ENCODE measurements at places on chromosomes 4 and X.

DNA sequence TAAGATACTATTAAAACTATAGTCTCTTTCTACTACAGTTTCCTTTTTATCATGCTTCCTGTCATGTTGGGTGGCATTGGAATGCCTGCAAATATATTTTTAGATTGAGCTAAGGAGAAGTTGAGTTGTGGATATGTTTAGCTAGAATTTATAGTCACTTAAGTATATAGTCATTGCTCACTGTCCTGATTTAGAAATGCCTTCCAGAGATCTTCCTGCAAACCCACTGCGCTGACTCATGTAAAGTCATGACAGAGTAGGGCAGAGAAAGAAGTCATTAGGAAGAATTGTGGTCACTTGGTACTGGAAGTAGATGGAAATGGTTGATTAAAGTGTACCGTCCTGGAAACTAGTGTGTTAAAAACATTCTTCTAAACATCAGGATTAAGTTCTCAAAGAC lies 490.3 kb upstream of the PABPC4L start:
- DNase-seq: no peak

DNA sequence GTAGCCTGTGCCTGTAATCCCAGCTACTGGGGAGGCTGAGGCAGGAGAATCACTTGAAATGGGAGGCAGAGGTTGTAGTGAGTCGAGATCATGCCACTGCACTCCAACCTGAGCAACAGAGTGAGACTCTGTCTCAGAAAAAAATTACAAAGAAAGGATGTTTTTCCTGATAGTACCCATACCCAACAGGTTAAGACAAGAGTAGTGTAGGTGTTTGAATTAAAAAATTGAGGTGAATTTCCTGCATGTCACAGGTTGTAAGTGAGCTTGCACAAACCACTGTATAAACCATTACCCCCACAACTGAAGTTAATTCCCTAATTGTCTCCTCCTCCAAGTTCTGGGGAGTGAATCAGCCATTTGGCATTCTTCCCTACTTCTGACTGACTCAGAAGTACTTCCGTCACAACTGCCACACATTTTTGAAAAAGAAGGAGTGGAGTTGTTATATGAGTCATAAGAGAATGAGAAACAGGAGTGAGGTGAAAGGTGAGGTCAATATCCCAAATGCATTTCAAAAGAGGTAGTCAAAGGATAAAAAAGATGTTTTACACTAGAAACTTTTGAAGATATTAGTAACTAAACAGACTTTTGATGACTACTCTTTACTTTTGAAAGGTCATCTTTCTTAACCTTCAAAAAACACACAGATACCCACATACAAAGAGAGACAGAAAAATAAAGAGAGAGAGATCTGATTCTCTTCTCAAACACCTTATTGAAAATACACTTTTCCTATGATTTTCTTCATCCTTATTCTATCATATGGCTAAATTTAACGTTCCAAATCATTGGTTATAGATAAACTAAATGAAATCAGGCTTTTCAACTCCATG lies 134.5 kb downstream of the BTC start:
- no peak for DNase-seq

- no peak for DNase-seq
Measured at GRCh38 chr4:109691411-109691920, 11.8 kb downstream of the CASP6 start.

GRCh38 chr4:105145903-105146275 lies 787 bp upstream of the TET2 start:
- DNase-seq: peak; percentile 20

- DNase-seq: no peak
Measured at GRCh38 chrX:110143454-110144210, 140.7 kb downstream of the TMEM164 start.

DNA sequence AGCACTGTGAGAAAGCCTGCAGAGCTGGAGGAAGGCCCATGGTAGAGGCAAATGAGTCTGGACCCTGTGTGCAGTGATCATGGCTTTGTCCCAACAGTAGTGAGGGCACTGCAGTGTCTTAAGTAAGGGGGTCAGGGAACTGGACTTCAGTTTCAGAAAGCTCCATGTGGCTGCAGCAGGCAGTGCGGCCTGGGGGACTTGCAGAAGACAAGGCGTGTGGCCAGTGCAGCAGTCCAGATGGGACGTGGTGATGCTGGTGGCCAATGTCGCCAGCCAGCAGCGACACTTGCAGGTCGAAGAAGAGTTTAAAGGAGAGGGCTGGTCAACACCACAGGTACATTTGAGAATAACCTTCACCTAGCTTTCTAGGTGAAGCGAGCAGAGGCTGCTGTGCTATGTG lies 113.4 kb downstream of the ZNF827 start:
- no peak for DNase-seq

- DNase-seq: no peak
Measured at GRCh38 chrX:40176351-40177116, 78.8 kb upstream of the BCOR start.

DNA sequence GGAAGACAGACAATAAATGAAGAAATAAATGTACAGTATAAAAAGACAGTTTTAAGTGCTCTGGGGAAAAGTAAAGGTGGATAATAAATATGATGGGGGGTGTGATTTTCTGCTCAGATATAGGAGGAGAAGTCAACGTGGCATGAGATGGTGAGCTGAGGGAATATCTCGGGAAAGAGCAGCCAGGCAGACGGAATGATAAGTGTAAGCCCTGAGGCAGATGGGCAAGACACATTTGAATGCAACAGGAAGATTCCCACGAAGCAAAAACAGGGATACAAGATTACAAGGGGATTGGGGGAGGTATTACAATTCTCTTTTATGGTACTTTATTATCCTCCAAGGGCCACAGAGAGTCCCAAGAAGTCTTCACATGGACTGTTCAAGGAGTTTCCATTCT lies 11.1 kb downstream of the ANXA3 start:
- DNase-seq: no peak

- no peak for DNase-seq
Measured at GRCh38 chr4:143397335-143397734, 60.7 kb downstream of the GAB1 start.

DNA sequence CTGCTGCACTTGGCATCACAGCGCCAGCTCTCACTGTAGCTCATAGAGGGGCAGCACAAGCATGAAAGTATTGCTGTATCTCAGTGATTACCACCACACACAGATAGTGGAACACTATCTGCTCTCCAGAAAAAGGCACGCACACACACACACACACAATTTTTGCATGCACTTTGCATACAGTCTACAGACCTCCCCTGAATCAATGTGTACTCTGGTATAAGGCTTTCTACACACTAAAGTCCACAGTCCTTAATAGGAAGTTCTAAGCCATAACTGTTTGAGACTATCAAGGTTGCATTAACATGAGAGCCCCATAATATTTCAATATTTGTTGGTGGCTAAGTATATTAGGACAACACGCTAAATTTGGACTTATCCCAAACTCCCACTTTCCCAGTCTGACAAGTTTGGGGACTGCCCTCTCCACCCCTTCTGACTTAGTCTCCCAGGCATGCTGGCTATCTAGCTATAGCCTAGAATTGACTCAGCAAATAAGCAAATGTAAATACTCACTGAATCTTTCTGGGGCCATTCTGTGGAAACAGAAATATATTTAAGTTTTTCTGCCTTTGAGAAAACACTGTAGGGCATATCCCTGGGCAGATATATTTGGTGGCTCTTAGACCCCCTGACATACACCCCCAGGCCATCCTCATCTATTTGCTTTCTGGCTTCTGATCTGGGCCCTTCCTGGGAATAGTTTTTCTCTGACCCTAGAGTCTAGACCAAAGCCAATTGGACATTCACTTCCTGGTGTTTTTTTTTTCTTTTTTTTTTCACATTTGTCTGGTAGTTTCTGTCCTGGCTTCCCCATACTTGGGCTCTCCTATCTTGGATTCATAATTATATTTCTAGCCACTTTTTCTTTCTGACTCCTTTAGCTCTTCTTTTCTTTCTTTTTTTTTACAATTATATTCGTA lies 36.4 kb upstream of the CT47C1 start:
- DNase-seq: no peak

- no peak for DNase-seq
Measured at GRCh38 chr4:10577508-10578426, 106.8 kb downstream of the CLNK start.

DNA sequence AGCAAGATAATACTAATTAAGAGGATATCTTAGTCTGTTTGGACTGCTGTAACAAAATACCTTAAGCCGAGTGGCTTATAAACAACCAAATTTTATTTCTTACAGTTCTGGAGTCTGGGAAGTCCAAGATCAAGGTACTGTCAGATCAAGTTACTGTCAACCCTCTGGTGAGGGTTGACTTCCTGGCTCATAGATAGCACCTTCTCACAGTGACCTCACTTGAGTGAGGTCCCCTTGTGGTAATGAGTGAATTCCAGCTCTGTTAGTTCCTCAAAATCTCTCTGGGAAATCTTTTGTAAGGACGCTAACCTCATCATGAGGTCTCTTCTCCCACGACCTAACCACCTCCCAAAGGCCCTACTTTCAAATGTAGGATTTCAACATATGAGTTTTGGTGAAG lies 36.9 kb upstream of the ADGRA3 start:
- no peak for DNase-seq

DNA sequence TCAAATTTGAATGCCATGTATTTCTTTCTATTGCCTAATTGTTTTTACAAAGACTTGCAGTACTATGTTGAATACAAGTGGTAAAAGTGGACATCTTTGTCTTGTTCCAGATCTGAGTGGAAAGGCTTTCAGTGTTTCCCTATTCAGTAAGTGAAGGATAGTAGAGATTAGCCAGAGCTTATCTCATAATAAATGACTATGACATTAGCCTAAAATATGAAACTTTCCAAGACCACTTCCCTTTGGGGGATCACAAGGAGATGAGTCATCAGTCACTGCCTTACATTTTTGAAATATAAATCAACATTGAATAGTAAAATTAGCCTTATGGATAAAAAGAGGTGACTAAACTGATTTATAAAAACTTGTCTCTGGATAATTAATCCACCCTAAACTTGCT lies 554.1 kb upstream of the MAGEB2 start:
- DNase-seq: no peak

GRCh38 chr4:76179398-76180318 lies 31.5 kb upstream of the NUP54 start:
- DNase-seq: peak; percentile 68

GRCh38 chrX:63525491-63525890 lies 174.4 kb upstream of the SPIN4 start:
- DNase-seq: no peak

- DNase-seq: no peak
Measured at GRCh38 chr4:168264903-168265302, 53.6 kb downstream of the DDX60 start.

DNA sequence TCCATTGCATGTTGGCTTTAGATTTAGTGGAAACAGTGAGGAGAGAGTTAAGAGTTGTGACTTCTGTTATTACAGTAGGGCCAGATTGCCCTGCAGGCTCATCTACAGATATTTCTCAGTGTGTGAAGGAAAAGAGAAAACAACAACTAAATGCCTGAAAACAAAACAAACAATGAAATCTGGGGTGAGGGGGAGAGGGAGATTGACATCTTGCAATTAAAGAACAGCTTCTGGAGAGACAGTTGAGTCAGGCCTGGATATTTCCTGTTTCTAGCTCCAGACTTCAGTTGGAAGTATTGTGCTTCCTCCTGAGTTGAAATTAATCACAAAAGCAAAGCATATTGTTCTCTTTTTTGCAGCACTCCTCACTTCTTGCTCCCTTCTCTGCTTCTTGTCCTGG lies 108.3 kb upstream of the SCML1 start:
- no peak for DNase-seq

- no peak for DNase-seq
Measured at GRCh38 chr4:112865443-112865842, 184.0 kb upstream of the ANK2 start.

GRCh38 chr4:6278801-6279197 lies 9.1 kb downstream of the WFS1 start:
- no peak for DNase-seq

DNA sequence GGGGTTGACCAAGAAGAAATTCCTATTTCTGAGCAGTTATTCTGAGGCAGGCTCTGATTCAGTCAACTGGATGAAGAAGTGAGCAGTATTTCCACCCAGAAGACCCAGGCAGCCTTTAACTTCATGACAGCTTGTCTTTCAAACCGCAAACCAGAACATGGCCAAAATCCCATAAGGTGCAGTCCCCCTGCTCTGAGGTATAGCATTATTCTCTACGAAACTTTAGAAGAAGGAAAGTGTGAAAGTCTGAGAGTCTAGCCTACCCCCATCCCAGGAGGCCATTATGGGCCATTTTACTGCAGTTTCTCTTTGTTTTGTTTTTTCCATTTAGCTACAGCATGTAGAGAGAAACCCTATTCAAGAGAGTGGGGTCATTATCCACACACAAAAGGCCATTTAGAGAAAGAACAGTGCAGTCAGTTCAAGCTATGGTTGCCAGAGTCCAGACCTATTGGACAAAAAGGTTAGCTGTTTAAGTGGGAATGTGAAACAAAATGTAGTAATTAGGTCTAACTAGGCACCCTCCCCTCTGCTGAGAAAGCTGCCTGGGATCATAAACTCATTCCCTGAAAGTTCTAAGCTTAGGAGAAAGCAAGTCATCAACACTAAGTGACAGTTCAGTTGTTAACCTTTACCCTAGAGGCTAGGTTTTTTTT lies 52.1 kb upstream of the RASGEF1B start:
- no peak for DNase-seq

GRCh38 chrX:74520291-74520690 lies 94.1 kb downstream of the RLIM start:
- no peak for DNase-seq

DNA sequence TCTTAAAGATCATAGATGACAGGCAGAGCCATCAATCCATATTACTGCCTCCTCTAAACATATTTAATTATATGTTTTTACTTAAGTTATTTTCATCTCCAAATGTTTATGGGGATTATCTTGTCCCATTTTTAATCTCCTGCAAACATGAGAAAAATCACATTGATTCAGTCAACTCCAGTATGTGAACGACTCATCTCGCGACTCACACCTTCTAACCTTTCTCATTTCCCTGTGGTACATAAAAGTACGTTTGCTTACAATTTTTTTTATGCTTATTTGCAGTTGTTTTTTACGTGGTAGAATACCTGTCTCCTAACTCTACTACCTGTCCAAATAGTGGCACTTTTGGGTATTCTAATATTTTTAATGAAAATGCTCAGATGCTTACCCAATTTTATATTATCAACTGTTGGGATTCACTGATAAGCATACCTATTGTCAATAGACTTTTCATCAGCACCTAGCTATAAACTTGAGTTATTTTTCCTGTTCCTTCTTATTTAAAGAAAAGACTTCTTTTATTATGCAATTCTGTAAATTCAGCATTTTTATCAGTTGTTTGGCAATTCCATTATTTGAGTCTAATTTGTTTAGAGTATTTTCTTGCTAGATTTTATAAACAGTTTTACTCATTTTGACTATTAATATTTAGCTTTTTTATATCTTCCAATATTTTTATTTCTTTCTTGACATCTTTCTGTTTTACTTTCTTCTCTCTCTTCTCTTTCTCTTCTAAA lies 276.6 kb downstream of the ANK2 start:
- no peak for DNase-seq

DNA sequence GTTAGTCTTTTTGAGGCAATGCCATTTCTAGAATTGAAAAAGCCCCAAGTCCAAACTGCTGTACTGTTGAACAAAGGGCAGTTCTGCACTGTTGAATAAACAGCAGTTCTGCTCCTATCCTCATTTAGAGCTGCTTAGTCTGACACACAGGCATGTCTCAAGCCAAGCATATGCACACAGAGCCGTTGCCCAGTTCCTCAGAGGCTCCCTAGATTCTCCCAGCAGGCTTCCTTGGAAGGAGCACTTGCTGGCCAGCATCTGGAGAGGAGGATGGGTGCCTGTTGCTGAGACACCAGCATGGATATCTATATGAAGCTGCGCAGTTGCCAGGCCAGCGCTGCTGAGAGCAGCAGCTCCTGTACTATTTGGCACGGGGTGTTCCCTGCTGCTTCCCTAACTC lies 138.3 kb upstream of the USP38 start:
- no peak for DNase-seq

- DNase-seq: no peak
Measured at GRCh38 chr4:140982613-140983340, 150.5 kb downstream of the RNF150 start.
